ENCODE measurements at places on chromosomes 1 and 21. TPM values are rescaled to one million over a fixed set of nuclear protein-coding genes. Genes with fewer than 3 reads are reported as not detected.

Gene TIAM1
- not detected for total RNA-seq

- no peak for DNase-seq
These were observed 2.4 kb downstream of the TMEM125 start for GRCh38 chr1:43272161-43272560.

Gene VPS72
- total RNA-seq, result 62.5 TPM

Gene TNFSF4
- 0.63 TPM for total RNA-seq

Gene OR2L5
- not detected for total RNA-seq

Gene NTMT2
- not detected for total RNA-seq

DNA sequence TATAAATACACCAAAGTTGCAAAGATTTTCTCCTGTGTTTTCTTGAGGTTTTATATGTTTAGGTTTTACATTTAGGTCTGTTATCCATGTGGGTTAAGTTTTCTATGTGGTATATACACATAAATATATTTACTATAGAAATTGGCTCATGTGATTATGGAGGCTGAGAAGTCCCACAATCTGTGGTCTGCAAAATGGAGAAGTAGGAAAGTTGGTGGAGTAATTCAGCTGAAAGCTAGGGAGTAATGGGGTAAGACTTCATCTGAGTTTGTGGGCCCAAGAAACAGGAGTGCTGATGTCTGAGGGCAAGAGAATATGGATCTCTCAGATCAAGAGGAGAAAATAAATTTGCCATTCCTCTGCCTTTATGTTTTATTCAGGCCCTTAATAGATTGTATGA lies 146.0 kb downstream of the GPATCH2 start:
- no peak for DNase-seq

Gene ADAMTS1
- 220 TPM for total RNA-seq

GRCh38 chr1:99439433-99440075 lies 175.3 kb downstream of the PLPPR4 start:
- DNase-seq, result no peak

DNA sequence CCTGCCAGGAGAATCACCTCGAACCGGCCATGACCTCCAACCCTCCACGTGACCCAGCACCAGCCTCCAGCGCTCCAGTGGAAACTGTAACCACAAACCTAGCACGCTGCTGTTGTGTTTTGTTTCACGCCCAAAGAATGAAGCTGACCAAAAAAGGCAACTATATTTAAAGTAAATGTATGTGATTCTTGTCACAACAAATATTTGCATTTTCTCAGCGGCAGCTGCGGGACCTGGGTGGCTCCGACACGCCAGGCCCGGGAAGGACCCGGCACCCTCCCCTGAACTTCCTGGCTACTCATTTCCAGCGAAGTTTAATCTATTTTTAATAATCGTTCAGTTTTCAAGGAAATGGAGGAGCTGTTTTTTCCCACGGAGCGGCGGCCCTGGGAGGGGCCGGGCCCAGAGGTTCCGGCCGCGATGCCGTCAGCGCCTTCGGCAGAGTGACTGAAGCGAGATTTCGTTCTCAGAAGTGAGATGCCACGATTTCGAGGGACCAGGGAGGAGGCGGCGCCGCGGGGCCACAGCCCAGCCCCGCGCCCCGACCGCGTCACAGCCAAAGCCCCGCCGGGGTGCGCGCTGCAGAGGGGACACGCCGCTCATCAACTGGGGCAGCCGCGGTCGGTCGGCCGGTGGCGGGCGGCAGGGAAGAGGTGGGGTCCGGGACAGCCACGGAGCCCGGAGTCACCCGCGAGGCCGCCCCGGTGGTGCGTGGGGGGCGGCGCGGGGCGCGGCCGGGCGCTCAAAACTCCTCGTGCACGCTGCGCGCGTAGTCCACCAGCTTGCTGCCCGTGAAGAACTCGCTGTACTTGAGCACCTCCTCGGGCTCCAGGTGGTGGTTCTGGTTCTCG lies 3.0 kb upstream of the TNFRSF4 start:
- DNase-seq, result no peak

Gene CHD5
- total RNA-seq, result 0.11 TPM

DNA sequence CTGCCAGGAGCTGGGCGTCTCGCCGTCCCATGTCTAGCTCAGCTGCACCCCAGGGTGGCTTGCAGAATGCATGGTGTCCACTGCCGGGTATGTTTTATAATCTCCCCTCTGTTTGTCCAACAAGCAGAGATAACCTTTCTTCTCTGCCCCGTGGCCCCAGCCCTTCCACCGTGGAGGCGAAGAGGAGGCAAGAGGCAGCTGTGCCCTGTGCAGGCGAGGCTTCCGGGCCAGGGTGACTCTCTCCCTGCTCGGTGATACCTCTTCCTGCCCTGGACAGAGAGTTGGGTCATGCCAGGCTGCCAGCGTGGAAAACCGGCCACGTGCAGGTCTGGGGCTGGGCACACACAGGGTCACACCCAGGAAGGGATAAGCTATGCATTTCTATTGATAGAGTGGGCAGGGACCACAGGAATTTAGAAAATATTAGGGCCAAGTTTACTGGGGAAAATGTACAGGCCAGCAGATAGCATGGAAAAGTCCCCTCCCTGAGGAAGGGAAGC lies at the start of gene TFF2:
Gene TFF2, minus strand, starts transcription at position 68 of the 500 bp plus-strand sequence. Its CDS starts 37 bp downstream, at position 31.
- DNase-seq, result no peak

DNA sequence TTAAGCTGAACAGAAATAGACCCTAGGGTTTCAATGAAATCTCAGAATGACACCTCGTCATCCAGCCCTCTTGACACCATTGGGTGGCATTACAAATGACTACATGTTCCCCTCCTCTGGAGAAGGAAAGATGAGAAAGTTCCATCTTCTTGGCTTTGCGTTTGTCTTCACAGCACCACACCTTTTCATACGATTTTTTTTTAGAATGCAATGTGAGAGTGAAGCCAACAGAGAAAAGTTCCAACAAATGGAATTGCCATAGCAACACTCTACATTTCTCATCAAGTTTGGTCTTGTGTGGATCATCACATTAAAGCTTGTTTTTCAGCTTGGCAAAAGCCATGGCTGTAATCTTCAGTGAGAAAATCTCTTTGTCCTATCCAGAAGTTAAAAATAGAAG lies 183.4 kb upstream of the SNX7 start:
- no peak for DNase-seq

Gene SUSD4
- 0.61 TPM for total RNA-seq

DNA sequence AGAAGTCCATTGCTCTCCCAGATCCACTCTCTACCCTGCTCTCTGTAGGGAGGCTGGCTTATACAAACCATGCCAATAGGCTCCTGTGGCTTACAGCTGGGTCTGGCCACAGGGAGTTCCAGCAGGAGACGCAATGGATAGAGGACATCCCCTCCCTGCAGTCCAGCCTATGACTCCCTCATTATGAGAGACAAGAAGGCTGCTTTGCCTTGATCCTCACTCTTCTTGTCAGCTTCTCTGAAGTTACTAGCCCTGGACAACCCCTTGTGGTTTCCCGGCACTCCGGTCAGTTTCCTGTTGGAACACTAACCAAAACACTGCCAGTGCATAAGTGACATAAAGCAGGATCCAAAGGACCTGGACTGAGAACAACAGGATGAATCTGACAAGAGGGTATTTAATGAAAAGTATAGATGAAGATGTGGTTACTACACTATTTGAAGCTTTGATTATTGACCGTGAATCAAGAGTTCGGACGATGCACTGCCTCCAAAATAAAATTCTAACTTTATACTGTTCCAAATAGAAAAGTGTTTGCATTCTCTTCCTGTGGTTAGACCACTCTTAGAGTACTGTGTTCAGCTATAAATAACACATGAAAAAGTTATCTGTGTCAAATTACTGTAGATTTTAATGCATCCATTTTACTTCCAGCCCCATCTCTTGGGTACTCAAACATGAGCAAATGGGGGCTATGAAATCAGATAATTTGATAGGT lies 32.7 kb upstream of the ZNF326 start:
- DNase-seq, result peak; percentile 59

DNA sequence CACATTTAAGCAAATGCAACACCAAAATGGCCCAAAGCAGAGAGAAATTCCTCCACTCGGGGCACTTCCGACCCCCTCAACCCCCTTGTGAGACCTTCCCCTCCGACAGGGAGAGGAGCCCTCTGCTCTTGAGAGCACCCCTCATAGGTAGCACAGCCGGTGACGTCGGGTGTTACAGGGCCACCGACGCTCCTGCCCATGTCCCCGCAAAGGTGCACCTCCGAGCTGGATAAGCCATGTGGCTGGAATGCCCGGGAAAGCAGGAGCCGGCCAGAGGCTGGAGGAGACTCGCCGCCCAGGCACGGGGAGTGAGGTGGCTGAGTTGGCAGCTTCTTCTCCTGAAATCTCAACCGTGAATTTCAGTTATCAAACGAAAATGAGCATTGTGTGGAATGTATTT lies 67.1 kb upstream of the ARHGEF16 start:
- no peak for DNase-seq

- DNase-seq, result no peak
These were observed 35.5 kb downstream of the CRP start for GRCh38 chr1:159678939-159679338.

Gene MYOG
- not detected for total RNA-seq

DNA sequence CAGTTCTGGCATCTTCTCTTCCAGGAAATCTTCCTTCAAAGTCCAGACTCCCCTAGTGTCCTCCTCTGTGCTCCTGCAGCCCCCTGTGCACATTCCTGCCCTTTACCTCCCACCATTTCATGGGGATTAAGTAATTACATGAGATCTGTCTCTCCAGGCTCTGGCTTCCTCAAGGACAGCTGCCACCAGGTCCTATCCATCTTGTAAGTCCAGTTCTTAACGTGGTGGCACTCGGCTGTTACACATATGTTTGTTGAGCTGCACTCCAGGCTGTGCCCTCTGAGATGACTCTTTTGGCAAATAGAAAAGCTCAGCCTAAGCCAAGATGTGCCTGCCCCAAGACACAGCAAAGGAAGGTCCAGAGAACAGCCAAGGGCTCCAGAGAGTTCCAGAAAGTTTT lies 57.4 kb upstream of the CAMK1G start:
- DNase-seq, result no peak

Gene ARHGEF2
- 80.2 TPM for total RNA-seq

GRCh38 chr1:34688006-34688741 lies 66.7 kb upstream of the GJB5 start:
- DNase-seq, result no peak

Gene TINAGL1
- total RNA-seq, result 4.0 TPM

DNA sequence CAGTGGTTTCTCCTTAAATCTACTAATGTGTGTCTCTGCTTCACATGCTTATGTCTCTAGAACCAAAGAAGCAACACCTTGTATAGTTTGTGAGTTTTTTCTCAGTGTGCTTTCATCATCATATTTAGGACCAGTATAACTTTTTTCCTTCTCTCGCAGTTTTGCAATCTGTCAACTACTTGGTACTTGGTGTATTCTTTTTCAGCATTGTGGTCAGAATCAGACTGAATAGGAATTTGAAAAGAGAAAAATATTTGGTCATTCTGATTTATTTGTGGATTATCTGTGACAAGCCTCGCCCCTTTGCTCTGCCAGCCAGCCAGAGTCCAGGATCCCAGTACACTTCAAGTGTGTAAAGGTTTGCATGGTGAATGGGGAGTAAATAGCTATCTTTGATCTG lies 122.3 kb downstream of the C1orf21 start:
- DNase-seq, result no peak

DNA sequence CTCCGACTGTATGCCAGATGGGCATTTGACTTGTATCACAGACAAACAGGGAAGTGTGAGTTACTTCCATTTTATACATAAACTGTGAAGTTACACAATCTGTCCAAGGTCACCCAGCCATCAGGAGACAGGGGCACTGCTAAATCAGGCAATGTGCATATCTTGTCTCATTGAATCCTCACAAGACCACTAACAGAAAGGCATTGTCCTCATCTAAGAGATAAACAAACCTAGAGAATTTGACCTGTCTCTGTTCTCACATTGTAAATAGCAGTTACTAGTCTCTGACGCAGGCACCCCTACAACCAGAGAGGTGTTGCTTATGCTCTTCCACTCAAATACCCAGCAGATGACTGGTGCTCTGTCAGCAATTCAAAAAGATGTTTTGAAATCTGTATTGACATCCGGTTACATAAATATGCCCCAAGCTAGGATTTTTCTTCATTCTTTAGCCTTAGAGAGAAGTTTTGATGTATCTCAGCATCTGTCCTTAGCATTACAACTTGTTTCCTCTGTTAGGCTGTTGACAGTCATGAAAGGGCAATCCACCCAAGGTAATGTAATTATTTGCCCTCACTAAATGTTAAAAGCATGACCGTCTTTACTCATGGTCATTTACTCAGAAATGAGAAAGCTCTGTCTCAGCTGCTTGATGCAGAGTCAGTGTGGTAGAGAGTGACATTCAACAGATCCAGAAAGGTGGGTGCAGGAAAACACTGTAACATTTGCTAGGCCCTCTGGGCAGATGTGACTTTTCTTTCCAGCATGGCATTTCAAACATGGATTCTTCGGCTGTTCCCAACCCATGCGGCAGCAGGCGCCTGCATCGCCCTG lies 51.9 kb upstream of the ZNF326 start:
- peak; percentile 53 for DNase-seq

DNA sequence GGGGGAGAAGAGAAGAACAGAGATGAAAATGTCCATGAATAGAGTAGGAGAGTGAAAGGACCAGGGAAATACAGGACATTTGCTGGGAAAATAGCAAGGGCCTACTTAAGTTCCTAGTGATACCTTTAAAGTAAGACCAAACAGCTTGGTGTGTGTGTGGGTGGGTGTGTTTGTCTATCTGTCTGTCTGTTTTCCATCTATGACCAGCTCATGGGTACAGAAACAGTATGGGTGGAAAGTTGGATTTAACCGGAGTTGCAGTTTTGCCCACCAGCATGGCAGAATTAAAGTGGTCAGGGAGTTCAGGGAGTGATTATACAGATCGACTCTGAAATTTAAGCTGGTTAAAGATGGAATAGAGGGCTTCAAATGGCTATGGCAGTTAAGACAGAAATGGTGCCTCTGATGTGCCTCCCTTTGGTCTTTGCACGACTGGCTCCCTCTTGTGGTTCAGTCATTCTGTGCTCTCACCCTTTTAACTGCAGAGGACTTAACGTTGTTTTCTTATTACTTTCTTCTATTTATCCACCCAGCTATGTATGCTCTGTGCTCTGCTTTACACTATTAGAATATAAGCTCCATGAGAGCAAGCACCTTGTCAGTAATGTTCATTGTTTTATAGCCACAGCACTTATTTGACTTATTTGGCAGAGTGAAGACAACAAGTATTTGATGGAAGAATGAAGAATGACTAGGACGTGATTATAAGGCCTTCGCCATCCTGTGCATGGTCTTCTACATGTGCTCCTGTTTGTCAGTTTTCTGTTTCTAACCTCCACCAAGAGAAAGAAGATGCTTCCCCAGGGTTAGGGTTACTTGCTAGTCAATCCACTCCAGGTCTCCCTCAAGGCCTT lies 72.7 kb upstream of the AK4 start:
- DNase-seq, result peak; percentile 45

Gene OR6K3
- total RNA-seq, result not detected

GRCh38 chr1:232905331-232906034 lies 44.9 kb upstream of the NTPCR start:
- DNase-seq, result no peak

GRCh38 chr1:156897078-156897825 lies 3.7 kb downstream of the PEAR1 start:
- peak; percentile 64 for DNase-seq

Gene TTC24
- total RNA-seq, result not detected

Gene FAM72C
- total RNA-seq, result 2.9 TPM

DNA sequence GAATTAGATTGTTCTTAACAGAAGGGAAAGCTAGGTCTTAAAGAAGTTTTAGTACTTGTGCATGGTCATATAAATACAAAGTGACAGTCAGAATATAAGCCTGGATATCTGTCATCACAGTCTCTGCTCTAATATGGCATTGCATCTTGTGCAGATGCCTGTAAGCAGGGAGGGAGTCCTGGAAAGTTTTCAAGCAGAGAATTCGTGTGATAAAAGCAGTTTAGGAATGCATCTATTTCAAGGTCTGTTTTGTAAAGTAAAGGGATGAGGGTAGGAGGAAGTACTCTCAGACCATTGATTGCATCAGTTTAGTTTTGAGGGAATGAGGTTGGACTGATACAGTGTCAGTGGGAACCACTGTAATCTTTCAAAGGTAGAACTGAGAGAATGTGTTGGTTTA lies 30.6 kb downstream of the IARS2 start:
- DNase-seq, result peak; percentile 37

Gene C1orf56
- total RNA-seq, result 3.9 TPM
